ENCODE measurements at places on chromosomes 5 and 9.

DNA sequence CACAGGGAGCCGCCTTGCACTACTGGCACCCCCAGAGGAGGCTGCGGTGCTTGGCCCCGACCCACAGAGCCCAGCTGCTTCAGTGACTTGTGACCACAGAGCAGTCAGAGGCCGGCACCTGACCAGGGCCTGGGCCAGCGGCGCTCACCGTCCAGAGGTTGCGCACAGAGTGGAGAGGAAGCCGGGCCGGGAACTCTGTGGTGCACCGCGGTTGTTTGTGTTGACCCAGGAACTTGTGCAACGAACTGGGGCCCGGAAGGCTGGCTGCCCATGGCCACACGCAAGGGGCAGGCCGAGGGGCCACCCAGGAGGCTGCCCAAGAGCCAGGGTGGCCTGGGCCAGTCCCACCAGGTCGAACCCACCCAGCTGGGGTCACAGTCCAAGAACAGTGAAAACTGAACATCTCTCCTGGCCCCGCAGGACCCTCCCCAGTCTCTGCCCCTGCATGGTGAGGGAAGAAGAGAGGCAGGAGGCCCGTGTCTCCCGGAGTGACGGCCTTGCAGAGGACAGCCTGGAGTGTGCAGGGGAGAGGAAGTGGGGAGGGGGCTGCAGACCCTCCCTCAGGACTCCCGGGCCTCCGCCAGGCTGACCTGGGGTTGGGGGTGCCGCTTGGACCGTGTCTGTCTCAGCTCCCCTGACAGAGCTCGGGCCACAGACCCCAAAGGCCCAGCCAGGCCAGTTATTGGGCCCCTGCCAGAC lies 42.8 kb upstream of the EGFL7 start:
- DNase-seq, result no peak

DNA sequence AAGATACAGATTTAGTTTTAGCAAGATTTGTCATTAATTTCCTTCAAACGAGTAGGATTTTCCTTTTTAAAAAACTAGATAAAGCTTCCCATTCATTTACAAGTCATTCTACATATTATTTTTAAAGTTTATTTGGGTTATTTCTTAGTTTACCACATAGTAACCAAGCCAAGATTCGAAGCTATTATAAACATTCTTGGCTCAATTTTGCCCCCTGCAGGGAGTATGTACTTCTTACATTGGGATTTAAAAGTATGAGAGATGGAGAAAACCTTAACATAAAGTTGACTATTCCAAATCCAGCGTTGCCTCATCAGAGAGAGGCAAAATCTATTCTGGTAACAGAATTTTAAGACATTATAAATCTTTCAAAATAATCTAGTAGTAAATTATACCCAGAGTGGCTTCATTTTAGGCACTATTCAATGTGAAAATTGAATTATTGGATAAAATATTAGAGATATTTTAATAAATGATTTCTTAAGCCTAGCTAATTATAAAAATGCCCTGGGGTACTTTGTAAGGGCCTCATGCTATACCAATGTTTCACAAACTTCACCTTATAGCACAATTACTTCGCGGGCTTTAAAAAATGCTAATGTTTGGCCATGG lies 39.1 kb downstream of the FBN2 start:
- DNase-seq, result peak; percentile 16

- DNase-seq, result no peak
Observed at GRCh38 chr5:177077335-177077734, 9.4 kb upstream of the FGFR4 start.

DNA sequence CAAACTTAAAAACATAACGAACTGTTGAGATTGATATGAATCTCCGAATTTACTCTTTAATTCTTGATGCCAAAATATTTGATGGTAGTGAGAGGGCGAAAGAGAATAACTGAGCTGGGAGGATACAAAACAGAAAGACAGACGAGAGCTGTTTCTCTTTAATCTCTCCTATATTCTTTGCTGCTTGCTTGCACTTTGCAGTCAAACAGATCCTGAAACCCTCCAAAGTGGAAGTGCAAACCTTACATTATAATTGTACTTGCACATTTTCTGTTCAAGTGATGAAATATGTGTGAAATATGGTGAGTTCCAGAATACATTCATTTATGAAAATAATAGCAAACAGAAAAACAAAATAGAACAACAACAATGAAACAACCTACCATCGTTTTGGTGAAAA lies 63.8 kb downstream of the PAM start:
- DNase-seq, result no peak

- DNase-seq, result peak; percentile 18
Observed at GRCh38 chr5:150209099-150209635, 19.3 kb downstream of the SLC6A7 start.

DNA sequence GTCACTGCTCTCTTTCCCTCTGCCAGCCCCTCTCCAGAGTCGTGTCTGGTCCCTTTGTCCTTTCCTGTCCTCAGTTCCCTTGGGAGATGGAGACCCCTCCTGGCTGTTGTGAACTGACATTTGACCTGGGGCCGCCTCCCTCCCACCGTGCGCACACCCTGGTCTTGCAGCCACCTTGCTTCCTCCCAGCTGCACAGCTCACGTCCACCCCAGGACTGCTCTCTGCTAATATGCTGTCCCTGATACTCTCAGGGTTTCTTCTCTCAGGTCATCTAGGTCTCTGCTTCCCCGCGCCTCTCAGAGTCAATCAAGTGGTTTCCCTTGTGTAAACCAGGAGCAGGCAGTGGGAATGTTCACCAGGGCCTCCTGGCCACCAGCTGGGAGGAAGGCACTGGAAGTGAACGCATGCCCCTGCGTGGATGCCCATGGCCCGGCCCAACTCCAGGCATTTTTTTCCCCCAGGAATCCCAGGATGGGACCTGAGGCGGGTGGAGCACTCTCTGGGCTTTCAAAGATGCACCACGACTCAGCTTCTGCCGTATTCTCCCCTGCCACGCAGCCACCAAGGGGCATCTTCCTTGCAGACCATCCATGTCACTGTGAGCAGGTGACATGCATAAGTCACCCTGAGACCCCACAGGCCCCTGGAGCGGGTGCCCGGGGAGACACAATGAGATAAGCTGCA lies 142.4 kb downstream of the OLFM1 start:
- DNase-seq, result no peak

Data from kidney epithelial cell (primary cell).